Hematopoietic multipotent progenitor cell (in vitro differentiated cells): ENCODE measurements at places on chromosomes 13 and 19. TPM values are rescaled to one million over a fixed set of nuclear protein-coding genes. Genes with fewer than 3 reads are reported as not detected.

DNA sequence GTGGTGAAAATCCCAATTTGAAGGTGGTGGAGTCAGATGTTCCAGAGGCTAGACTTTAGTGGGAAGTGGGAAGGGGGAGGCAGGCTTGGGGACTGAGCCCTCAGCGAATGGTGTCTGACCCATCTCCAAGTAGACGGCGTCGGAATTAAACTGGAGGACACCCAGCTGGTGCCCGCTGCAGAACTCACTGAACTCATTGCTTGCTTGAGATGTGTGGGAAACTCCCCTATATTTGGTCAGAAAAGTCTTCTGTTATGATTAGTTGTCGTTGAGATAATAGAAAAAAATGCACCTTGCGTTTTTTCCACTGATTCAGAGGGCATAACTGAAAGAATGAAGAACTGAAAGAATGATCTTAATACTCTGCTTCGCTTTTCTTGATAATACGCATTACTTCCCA, 871 bp upstream of the ZNF583 start:
- DNase-seq = no peak

DNA sequence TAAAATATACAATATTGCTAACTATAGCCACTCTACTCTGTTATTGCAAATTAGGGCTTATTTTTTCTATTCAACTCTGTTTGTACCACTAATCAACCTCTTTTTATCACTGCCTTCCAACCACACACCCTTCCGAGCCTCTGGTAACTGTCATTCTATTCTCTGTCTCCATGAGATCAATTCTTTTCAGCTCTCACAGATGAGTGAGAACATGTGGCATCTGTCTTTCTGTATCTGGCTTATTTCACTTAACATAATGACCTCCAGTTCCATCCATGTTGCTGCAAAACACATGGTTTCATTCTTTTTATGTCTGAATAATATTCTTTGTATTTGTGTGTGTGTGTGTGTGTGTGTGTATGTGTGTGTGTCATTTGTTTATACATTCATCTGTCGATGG, 350.1 kb upstream of the DACH1 start:
- no peak for DNase-seq

DNA sequence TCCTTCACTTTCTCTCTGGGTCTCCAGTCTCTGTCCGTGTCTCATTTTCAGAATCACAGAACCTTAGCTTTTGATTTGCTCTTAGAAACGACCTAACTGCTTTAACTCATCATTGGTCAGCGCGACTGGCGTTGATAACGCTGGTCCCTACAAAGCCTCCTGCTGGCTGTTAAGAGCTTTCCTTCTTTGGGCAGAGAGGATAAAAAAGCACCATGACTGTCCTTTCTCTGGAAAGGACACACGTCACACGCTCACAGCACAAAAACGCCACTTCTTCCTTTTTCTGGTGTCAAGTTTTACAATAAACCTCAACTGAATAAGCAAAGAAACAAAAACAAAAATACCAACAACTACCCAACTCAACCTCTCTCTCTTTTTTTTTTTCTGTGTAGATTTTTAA, 1.7 kb upstream of the KLK12 start:
- DNase-seq = no peak

The SAE1 gene
- 35.0 TPM for total RNA-seq

The ZNF793 gene
- total RNA-seq = 4.6 TPM

The PBX4 gene
- 4.8 TPM for total RNA-seq
